ENCODE measurements at places on chromosomes 2 and 18.

DNA sequence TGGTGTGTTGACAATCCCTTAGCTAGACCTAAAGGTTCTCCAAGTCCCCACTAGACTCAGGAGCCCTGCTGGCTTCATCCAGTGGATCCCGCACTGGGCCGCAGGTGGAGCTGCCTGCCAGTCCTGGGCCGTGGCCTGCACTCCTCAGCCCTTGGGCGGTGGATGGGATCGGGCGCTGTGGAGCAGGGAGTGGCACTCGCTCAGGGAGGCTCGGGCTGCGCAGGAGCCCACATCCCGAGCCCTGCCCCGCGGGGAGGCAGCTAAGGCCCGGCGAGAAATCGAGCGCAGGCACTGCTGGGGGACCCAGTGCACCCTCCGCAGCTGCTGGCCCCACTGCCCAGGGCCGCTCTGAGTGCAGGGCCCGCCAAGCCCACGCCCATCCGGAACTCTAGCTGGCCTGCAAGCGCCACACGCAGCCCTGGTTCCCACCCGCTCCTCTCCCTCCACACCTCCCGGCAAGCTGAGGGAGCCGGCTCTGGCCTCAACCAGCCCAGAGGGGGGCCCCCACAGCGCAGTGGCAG lies 20.8 kb upstream of the ROCK1 start:
- no peak for DNase-seq

DNA sequence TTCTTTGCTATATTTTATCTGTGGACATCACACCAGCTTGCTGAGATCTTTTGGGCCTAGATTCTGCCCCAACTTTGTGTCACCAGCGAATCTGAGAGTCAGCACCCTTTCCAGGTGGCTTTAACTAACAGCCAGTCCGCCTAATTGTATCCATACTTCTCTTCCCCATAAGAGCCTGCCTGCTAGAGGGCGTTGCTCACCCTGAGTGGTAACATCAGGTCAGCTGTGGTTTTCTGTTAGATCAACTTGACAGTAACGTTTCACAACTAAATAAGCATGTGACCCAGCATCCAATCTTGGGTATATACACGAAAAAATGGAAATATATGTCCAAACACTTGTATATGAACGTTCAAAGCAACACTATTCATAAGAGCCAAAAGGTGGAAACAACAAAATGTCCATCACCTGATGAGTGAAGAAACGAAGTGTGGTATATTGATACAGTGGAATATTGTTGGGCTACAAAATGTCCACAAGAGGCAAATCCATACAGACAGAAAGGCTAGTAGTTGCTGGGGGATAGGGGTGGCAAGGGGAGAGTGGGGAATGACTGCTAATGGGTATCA lies 24.9 kb downstream of the EFHD1 start:
- DNase-seq = no peak

DNA sequence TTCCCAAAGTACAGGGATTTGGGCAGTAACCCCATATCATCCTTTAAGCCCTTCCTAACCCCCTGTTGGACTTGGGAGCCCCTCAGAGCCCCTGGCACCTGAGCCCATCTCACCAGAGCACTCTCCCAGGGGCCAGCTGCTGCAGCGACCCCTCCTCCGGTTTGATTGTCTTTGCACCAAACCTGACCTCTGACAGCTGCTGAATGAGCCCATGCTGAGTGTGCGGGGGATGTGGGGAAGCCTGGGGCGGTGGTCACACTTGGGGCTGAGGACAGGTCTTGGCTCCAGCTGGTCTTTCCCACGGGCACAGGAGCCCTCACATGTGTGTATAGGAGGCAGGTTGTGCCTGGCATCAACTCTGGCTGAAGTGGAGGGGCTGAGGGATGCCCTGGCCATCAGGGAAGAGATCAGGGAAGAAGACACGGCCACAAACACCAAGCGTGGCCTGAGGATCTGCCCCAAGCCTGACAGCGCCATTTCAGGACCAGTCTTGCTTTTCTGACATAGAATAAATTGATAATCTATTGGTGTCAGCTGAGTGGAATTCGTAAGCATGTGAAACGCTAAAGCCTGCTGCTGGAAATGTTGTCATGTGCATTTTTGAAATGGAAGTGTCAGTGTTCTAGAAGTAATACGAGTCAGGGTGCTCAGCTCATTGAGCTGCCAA lies 102.4 kb downstream of the ACKR3 start:
- DNase-seq = no peak

GRCh38 chr2:12597610-12598009 lies 119.1 kb upstream of the TRIB2 start:
- no peak for DNase-seq

Measured in NCI-H460 (cell line).